ENCODE measurements at places on chromosomes 1 and 21. TPM values are rescaled to one million over a fixed set of nuclear protein-coding genes. Genes with fewer than 3 reads are reported as not detected.

Gene MAP10
- 1.5 TPM for total RNA-seq

Gene CLDN14
- total RNA-seq, result not detected

Gene CDA
- 0.92 TPM for total RNA-seq

Gene TRIM17
- total RNA-seq, result 0.56 TPM

Gene RUNX3
- 6.8 TPM for total RNA-seq

DNA sequence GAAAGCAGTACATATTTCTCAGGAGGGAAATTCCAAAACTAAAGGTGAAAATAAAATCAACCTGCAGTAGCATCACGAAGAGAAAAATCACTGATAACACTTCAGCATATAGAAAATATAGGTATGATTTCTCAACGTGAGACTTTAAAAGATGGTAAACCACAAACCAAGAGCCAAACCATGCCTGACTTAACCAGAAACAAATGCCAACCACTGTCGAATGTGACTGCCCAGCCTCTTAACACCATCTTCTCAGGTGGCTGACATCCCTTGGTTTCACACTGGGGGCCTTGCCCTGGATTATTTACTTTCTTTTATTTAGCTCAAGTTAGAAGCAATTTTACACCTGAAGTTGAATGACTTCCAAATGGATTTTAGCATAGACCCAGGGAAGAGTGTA lies 10.1 kb downstream of the HMGCS2 start:
- no peak overlapping the region for H3K27ac ChIP-seq
- no peak for DNase-seq
- H3K27me3 ChIP-seq, result no peaks in the 10 kb centered on the region
- H3K4me3 ChIP-seq, result no peak overlapping the region
- H3K4me1 ChIP-seq, result no peaks in the 10 kb centered on the region
- no peaks in the 10 kb centered on the region for H3K36me3 ChIP-seq

DNA sequence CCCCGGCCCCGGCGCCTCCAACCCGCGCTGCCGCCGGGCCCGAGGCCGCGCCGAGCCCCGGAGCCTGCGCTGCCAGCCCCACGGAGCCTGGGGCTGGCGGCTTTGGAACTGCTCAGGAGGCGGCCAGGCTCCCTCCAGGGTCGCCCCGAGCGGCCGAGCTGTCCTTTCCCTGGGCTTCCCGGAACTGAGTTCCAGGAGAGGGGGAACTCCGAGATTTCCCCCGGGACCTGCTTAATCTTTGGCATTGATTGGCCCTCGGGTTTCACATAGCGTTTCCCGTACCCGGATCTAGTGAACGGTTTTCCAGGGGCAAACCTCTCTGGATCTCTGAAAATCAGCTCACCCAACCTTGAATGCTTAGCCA lies 504 bp downstream of the H6PD start:
- peak overlapping the region; percentile 92 for H3K27ac ChIP-seq
- no peaks in the 10 kb centered on the region for H3K36me3 ChIP-seq
- peak overlapping the region; percentile 84 for H3K4me3 ChIP-seq
- no peak for DNase-seq
- no peaks in the 10 kb centered on the region for H3K27me3 ChIP-seq

- no peak overlapping the region for H3K27ac ChIP-seq
- no peaks in the 10 kb centered on the region for H3K27me3 ChIP-seq
- no peak for DNase-seq
- H3K36me3 ChIP-seq, result no peaks in the 10 kb centered on the region
- H3K4me3 ChIP-seq, result no peak overlapping the region
Measured at GRCh38 chr1:77986810-77987209, 7.9 kb upstream of the FUBP1 start.

- no peaks in the 10 kb centered on the region for H3K36me3 ChIP-seq
- H3K4me1 ChIP-seq, result no peaks in the 10 kb centered on the region
- H3K27ac ChIP-seq, result no peak overlapping the region
- H3K27me3 ChIP-seq, result no peaks in the 10 kb centered on the region
- no peak overlapping the region for H3K4me3 ChIP-seq
Measured at GRCh38 chr1:208509072-208509471, 264.9 kb upstream of the PLXNA2 start.

GRCh38 chr1:24502065-24502708 lies 449 bp upstream of the RCAN3 start:
- DNase-seq, result peak; percentile 6
- H3K4me3 ChIP-seq, result peak overlapping the region; percentile 67
- H3K27ac ChIP-seq, result no peak overlapping the region
- no peaks in the 10 kb centered on the region for H3K36me3 ChIP-seq
- H3K4me1 ChIP-seq, result peaks cover 5% of the 10 kb centered on the region

GRCh38 chr1:168976267-168976666 lies 130.2 kb upstream of the ATP1B1 start:
- DNase-seq, result no peak
- no peaks in the 10 kb centered on the region for H3K4me1 ChIP-seq
- H3K36me3 ChIP-seq, result no peaks in the 10 kb centered on the region
- no peaks in the 10 kb centered on the region for H3K27me3 ChIP-seq

DNA sequence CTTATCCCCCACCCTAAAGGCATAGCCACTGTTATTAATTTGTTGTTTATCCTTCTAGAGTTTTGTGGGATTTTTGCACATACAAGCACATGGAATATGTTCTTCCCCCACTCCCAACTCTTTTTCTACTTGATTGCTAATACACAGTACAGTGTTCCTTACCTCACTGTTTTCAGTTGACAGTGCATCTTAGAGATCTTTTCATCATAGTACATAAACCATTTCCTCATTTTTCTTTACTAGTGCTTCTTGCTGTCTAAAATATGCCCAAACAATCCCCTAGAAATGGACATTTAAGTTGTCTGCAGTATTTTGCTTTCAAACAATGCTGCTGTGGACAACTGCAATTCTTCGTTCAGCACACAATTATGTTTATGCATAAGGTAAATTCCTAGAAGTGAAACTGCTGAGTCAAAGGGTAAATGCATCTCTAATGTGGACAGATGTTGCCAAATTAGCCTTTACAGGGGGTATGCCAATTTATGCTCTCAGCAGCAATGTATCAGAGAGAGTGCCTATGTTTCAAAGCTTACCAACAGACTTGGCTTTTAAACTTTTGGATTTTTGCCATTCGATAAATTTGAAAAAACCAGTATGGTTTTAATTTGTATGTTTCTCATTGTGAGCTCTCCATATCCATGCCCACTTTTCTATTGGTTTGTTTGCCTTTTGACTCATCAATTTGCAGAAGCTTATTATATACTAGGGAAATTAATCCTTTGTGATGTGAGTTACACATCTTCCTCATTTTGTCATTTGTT lies 132.6 kb downstream of the MRPS6 start:
- peaks cover 49% of the 10 kb centered on the region for H3K4me1 ChIP-seq
- no peaks in the 10 kb centered on the region for H3K27me3 ChIP-seq
- DNase-seq, result no peak
- no peak overlapping the region for H3K4me3 ChIP-seq
- peak overlapping the region; percentile 73 for H3K27ac ChIP-seq

DNA sequence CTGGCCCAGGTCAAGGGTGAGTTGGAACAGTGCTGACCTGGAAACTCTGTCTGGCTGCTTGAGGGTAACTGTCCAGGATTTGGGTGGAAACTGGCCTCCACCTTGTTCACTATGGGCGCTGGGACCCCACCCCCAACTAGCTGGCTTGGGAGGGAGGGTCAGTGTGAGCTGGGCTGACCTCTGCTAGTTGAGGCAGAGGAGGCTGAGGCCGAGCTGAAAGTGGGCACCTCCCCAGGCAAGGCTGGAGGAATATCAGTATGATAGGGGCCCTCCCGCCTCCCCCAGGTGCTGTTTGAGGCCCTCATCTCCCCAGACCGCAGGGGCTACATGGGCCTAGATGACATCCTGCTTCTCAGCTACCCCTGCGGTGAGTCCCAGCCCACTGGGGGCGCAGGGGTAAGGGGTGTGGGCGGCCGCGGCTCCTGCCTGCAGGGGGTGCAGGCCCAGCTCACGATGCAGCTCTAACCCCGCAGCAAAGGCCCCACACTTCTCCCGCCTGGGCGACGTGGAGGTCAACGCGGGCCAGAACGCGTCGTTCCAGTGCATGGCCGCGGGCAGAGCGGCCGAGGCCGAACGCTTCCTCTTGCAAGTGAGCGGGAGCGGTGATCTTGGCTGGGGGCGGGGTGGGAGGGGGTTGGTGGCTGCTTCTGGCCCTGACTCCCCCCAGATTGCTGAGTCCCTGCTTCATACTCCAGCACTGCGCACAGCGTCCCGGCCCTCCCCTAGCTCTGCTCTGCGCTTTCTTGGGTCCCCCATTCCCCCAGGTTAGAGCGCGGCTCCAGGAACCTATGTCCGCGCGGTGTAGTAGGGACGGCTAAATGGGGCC lies 22.9 kb downstream of the PTPRU start:
- no peaks in the 10 kb centered on the region for H3K27me3 ChIP-seq
- DNase-seq, result no peak
- H3K36me3 ChIP-seq, result peaks cover 3% of the 10 kb centered on the region

- H3K4me1 ChIP-seq, result no peaks in the 10 kb centered on the region
- H3K4me3 ChIP-seq, result no peak overlapping the region
- no peaks in the 10 kb centered on the region for H3K27me3 ChIP-seq
- H3K36me3 ChIP-seq, result no peaks in the 10 kb centered on the region
Measured at GRCh38 chr1:54127594-54128300, 25.1 kb downstream of the CDCP2 start.

DNA sequence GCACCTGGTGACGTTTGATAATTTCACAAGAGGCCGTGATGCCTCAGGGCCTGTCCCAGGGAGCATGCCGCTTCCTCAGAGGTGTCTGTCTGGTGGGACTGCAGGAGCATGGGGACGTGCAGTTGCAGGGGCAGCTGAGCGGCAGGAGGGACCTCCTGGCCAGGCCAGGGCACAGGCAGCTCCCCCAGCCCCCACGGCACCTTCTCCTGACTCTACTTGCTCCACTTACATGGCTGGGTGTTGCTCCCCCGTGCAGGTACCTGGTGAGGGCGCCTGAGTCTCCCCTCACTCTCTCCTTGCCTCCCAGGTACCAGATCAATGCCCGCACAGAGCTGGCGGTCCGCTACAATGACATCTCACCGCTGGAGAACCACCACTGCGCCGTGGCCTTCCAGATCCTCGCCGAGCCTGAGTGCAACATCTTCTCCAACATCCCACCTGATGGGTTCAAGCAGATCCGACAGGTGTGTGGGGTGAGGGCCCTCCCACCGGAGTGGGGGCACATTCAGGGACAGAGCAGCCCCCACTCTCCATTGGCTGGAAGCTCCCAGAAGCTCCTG lies 108.4 kb downstream of the PDE9A start:
- H3K4me3 ChIP-seq, result no peak overlapping the region
- no peaks in the 10 kb centered on the region for H3K36me3 ChIP-seq
- DNase-seq, result no peak
- H3K27me3 ChIP-seq, result no peaks in the 10 kb centered on the region
- no peak overlapping the region for H3K27ac ChIP-seq

DNA sequence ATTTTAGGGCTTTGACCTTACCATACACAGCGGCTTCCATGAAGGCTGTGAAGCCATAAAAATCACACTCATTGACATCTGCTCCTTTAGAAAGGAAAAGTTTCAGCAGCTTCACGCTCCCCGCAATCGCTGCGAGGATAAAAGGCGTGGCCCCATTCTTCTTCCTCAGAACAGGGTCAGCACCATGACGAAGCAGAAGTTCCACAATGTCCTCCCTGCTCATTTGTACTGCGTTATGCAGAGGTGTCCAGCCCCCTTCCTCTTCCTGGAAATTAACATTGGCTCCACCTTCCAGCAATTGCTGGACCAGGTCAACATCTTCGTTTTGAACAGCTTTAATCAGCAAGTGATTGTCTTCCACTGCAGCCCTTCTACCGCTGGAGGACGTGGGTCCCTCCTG lies 2.7 kb downstream of the RNASEL start:
- no peak overlapping the region for H3K4me3 ChIP-seq
- H3K27ac ChIP-seq, result no peak overlapping the region
- H3K27me3 ChIP-seq, result no peaks in the 10 kb centered on the region
- DNase-seq, result no peak

GRCh38 chr1:119090250-119090649 lies 50.2 kb downstream of the WARS2 start:
- H3K27me3 ChIP-seq, result no peaks in the 10 kb centered on the region
- no peak overlapping the region for H3K27ac ChIP-seq
- no peak for DNase-seq
- H3K4me3 ChIP-seq, result no peak overlapping the region
- H3K4me1 ChIP-seq, result peaks cover 3% of the 10 kb centered on the region
- no peaks in the 10 kb centered on the region for H3K36me3 ChIP-seq

GRCh38 chr1:175512637-175513412 lies 230.6 kb downstream of the TNR start:
- no peaks in the 10 kb centered on the region for H3K36me3 ChIP-seq
- DNase-seq, result no peak
- peaks cover 24% of the 10 kb centered on the region for H3K4me1 ChIP-seq
- H3K27me3 ChIP-seq, result no peaks in the 10 kb centered on the region
- no peak overlapping the region for H3K27ac ChIP-seq

DNA sequence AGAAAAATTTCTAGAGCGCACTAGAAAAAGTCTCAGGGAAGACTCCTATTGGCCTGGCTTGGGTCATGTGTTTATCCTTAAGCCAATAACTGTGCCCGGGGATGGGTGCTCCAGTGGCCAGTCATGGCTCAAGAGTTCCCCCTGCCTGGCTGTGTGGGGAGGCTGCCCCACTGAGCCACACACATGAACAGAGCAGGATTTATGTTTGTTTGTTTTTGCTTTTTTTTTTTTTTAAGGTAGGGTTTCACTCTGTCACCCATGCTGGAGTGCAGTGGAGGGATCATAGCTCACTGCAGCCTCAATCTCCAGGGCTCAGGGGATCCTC lies 21.8 kb downstream of the EDN2 start:
- DNase-seq, result no peak
- peaks cover 7% of the 10 kb centered on the region for H3K4me1 ChIP-seq
- H3K27ac ChIP-seq, result no peak overlapping the region
- H3K4me3 ChIP-seq, result no peak overlapping the region
- H3K27me3 ChIP-seq, result no peaks in the 10 kb centered on the region
- no peaks in the 10 kb centered on the region for H3K36me3 ChIP-seq

GRCh38 chr1:234920136-234920842 lies 208.3 kb downstream of the TOMM20 start:
- peaks cover 36% of the 10 kb centered on the region for H3K4me1 ChIP-seq
- DNase-seq, result no peak
- no peaks in the 10 kb centered on the region for H3K27me3 ChIP-seq
- H3K4me3 ChIP-seq, result no peak overlapping the region

DNA sequence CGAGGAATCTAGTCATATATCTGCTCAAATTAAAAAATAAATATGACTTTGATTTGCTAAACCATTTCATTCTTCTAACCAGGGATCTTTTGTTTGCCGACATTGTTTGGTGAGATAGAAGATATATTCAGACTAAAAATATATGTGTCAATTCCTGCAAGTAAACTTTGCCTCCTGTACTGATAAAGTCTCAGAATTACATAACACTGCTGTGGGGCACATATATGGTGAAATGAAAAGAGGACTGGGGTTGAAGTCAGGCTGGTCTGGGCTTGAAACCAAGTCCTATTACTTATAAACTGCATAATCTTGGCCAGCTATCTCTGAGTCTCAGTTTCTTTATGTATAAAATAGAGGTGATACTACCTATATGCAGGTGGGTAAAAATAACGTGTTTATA lies 9.8 kb downstream of the SCMH1 start:
- H3K27me3 ChIP-seq, result no peaks in the 10 kb centered on the region
- DNase-seq, result no peak
- no peak overlapping the region for H3K27ac ChIP-seq
- H3K4me3 ChIP-seq, result no peak overlapping the region
- H3K36me3 ChIP-seq, result no peaks in the 10 kb centered on the region
- H3K4me1 ChIP-seq, result peaks cover 12% of the 10 kb centered on the region
